Fibroblast of villous mesenchyme (primary cell): ENCODE measurements at places on chromosomes 6 and 20. TPM values are rescaled to one million over a fixed set of nuclear protein-coding genes. Genes with fewer than 3 reads are reported as not detected.

THBD gene
- total RNA-seq = under 0.01 and 0.32 TPM in 2 replicates

ARMH2 gene
- total RNA-seq = not detected in 2 replicates

STXBP5 gene
- total RNA-seq = 65.4 and 89.8 TPM in 2 replicates

ATP5F1E gene
- total RNA-seq = 27.2 and 27.7 TPM in 2 replicates

HUS1B gene
- total RNA-seq = 0.86 and 1.9 TPM in 2 replicates

SNPH gene
- 8.7 and 10.8 TPM in 2 replicates for total RNA-seq

PTK7 gene
- total RNA-seq = 191 and 199 TPM in 2 replicates

EYA2 gene
- not detected in 2 replicates for total RNA-seq

C20orf96 gene
- 1.3 and 1.9 TPM in 2 replicates for total RNA-seq

VSTM2L gene
- 0.32 and 1.3 TPM in 2 replicates for total RNA-seq

ECT2L gene
- total RNA-seq = not detected in 2 replicates

TENT5A gene
- 21.6 and 22.9 TPM in 2 replicates for total RNA-seq

CRISP3 gene
- not detected in 2 replicates for total RNA-seq

APOBEC2 gene
- total RNA-seq = not detected in 2 replicates

SNX14 gene
- total RNA-seq = 113 and 151 TPM in 2 replicates

ZNF391 gene
- total RNA-seq = 0.32 and 0.43 TPM in 2 replicates

SLC17A9 gene
- 23.7 and 24.8 TPM in 2 replicates for total RNA-seq

NKAPL gene
- 0.64 and 1.7 TPM in 2 replicates for total RNA-seq

RAB44 gene
- under 0.01 TPM in 1 of 2 replicates, not detected in the other for total RNA-seq

ADGRG6 gene
- total RNA-seq = 33.2 and 153 TPM in 2 replicates

IMPG1 gene
- not detected in 2 replicates for total RNA-seq

ELOVL2 gene
- 1.6 and 2.6 TPM in 2 replicates for total RNA-seq

CPXM1 gene
- 7.4 and 10.8 TPM in 2 replicates for total RNA-seq

ROS1 gene
- 0.32 and 0.43 TPM in 2 replicates for total RNA-seq

ULBP2 gene
- total RNA-seq = 4.5 and 6.9 TPM in 2 replicates

LTA gene
- total RNA-seq = not detected in 2 replicates

DLL1 gene
- total RNA-seq = 0.86 and 0.97 TPM in 2 replicates

HLA-DOB gene
- 0.32 and 0.43 TPM in 2 replicates for total RNA-seq

RIPK1 gene
- total RNA-seq = 25.4 and 28.5 TPM in 2 replicates

CST2 gene
- total RNA-seq = not detected in 2 replicates

POU5F1 gene
- total RNA-seq = not detected in 2 replicates

FOXF2 gene
- 0.97 TPM in 1 of 2 replicates, not detected in the other for total RNA-seq

ASIP gene
- total RNA-seq = not detected in 2 replicates

SAPCD1 gene
- 0.43 and 1.3 TPM in 2 replicates for total RNA-seq

PBOV1 gene
- total RNA-seq = not detected in 2 replicates

RBM38 gene
- total RNA-seq = 5.2 and 8.2 TPM in 2 replicates

KLC4 gene
- total RNA-seq = 16.0 and 16.1 TPM in 2 replicates

HSPA1L gene
- 0.86 and 0.97 TPM in 2 replicates for total RNA-seq

SALL4 gene
- total RNA-seq = 0.43 and 0.97 TPM in 2 replicates
